ENCODE measurements at places on chromosomes 3 and 15.

DNA sequence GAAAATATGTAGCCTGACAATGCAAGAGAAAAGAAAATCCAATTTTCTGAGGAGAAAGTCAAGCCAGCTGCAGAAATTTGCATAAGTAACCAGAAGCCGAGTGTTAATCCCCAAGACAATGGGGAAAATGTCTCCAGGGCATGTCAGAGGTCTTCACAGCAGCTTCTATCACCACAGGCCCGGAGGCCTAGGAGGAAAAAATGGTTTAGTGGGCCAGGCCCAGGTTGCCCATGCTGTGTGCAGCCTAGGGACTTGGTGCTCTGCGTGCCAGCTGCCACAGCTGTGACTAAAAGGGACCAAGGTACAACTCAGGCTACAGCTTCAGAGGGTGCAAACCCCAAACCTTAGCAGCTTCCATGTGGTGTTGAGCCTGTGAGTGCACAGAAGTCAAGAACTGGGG, 201.2 kb upstream of the SOX2 start:
- no peak for DNase-seq

- no peak for DNase-seq
These were observed 167.8 kb downstream of the TAFA4 start for GRCh38 chr3:68764554-68764953.

DNA sequence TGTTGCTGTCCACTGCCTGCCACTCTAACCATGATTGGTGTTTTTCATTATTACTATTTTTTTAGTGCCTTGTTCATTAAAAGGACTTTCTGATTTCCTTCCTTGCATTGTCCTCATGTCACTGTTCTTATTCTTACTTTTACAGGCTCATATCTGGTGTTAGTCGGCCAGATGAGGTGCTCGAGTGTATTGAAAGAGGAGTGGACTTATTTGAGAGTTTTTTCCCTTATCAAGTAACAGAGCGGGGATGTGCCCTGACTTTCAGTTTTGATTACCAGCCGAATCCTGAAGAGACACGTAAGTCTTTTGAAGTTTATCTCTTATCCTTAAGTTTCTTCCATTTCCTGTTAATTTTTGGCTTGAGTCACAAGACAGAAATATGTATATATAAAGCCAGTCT, 23.2 kb downstream of the QTRT2 start:
- DNase-seq: no peak

DNA sequence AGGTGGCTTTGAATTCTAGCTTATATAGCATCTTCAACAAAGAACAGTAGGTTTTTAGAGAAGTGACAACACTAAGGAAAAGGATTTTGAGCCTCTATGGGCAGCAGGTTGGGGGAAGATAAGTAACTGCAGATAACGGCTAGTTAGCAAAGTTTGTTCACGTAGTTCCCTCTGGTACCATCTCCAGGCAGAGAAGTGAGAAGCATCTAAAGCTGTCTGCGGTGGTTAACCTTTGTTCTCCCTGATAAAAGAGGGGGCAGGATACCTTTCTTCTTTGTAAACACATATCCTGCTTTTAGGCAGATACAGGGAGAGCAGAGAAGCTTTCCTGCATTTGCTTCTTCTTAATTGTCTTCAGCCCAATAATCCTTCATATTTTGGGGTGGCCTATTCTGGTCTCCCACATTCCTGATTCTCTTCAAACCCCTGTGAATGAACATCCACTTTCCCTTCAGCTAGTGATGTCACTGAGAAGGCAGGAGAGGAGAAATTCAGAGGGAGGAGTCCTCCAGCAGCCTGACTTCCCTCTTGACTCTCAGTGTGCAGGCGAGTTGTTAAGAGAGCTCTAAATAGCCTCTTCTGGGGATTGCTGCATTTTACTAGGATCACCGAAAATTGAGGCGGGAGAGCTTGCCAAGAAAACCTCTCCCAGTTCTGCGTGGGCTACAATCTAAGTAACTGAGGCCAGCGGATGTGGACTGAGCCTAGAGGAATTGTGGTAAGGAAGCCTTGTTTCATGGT, 393.7 kb upstream of the C2CD4B start:
- DNase-seq: no peak

DNA sequence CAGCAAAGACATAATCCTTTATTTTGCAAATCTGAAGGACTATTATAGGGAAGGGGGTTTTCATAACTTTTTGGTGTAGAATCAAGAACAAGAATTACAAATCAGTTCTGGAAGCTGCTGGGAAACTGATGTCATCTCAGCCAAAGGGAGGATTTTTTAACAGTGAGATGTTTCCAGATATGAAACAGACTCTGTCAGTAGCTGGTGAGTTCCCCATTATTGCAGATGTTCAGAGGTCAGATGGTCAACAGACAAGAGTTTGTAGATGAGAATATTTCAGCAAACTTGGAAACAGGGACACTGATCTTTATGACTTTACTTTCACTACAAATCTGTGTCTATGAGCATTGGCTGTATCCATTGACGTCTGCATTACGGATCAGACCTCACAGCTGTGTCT, 71.9 kb upstream of the LPP start:
- DNase-seq: no peak

DNA sequence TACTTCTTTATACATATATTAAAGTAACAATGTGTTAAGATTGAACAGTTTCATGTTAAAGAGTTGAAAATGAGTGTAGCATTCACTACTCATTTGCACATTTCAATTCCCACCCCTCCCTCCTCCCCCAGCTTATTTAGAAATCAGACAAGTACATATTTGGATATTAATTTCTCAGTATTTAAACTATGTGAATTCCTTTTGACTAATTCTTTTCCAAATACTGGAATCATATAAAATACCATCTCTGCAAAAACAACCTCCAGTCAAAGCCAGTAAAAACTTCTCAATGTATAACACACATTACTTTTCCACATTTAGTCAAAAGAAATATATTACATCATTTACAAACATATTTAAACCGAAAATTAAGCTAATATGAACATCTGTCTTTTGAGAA, 25.5 kb upstream of the SHC4 start:
- no peak for DNase-seq

DNA sequence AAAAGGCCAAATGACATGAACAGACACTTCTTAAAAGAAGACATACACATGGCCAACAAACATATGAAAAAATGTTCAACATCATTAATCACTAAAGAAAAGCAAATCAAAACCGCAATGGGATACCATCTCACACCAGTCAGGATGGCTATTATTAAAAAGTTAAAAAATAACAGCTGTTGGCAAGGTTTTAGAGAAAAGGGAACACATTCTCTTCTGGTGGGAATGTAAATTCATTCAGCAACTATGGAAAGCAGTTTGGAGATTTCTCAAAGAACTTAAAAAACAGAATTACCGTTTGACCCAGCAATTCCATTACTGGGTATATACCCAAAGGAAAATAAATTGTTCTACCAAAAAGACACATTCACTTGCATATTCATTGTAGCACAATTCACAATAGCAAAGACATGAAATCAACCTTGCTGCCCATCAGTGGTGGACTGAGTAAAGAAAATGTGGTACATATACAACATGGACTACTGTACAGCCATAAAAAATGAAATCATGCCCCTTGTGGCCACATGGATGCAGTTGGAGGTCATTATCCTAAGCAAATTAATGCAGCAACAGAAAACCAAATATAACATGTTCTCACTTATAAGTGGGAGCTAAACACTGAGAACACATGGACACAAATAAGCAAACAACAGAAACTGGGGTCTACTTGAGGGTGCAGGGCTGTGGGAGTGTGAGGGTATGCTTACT, 190.7 kb upstream of the MCTP2 start:
- DNase-seq: no peak

DNA sequence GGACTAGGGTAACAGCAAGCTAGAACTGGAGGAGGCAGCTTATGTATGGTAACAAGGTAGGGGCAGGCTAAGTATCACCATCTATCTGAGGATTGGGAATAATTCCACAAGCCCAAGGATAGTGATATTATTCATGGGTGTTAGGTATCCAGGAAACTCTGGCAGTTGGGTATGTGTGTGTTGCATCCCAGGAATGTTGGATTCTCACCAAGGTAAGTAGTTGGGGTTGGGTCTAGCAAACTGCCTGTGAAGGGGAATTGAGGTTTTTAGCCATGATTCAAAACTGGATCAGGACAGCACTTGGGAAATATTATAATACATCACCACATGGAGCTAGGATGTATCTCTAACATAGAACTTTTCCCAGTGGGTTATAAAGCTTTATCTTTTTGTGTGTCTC, 626.4 kb upstream of the GOLIM4 start:
- DNase-seq: no peak

DNA sequence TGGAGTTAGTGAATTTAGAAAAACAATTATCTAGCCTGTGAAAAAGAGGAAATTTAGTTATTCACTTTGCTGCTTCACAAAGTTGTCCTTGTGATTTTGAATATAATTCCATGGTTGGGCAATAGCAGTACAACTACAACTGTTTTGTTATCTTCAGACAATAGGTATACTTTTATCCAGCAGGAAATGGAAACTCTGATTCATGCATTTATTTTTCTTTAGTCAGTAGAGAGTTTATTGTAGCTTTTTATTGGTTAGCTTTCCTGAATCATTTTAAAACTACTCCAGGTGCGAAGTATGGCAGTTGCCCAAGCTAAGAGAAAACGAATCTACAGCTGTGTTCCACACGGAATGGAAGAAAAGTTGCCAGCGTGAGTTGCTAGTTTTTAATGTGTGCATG, 80.3 kb downstream of the TM4SF4 start:
- DNase-seq: no peak

GRCh38 chr3:151916781-151917180, 43.3 kb downstream of the SUCNR1 start:
- no peak for DNase-seq
